ENCODE measurements at places on chromosomes 13 and 19.

GRCh38 chr13:32022311-32022710, 9.3 kb upstream of the FRY start:
- DNase-seq, result peak; percentile 61

GRCh38 chr19:55014714-55015113, 23.4 kb downstream of the GP6 start:
- no peak for DNase-seq

- DNase-seq, result peak; percentile 56
These were observed 14.7 kb upstream of the GRAMD1A start for GRCh38 chr19:34985249-34986022.

DNA sequence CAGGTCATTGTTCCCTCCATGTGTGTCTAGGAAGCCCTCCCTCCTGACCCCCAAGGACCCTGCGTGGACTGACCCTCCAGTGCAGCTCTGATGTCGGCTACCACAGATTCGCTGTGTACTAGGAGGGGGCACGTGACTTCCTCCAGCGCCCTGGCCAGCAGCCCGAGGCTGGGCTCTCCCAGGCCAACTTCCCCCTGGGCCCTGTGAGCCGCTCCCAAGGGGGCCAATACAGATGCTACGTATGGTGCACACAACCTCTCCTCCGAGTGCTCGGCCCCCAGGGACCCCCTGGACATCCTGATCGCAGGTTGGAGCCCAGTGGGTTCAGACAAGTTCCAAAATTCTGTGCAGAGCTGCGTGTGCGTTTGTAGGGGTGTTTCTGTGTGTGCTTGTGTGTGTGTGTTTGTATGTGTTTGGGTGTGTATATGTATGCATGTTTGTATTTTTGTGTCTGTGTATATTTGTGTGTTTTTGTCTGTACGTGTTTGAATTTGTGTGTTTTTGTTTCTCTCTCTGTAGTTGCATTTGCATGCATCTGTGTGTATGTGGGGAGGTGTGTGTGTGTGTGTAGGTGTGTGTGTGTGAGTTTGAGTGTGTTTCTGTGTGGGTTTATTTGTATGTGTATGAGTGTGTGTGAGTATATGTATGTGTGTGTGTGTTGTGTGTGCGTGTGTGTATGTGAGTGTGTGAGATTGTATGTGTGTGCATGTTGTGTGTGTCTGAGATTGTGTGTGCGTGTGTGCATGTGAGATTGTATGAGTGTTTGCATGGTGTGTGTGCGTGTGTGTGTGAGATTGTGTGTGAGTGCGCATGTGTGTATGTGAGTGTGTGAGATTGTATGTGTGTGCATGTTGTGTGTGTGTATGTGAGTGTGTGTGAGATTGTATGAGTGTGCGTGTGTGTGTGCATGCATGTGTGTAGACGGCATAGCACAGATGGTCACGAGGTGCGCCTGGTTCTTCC, 21.4 kb upstream of the LILRA2 start:
- DNase-seq, result peak; percentile 31

DNA sequence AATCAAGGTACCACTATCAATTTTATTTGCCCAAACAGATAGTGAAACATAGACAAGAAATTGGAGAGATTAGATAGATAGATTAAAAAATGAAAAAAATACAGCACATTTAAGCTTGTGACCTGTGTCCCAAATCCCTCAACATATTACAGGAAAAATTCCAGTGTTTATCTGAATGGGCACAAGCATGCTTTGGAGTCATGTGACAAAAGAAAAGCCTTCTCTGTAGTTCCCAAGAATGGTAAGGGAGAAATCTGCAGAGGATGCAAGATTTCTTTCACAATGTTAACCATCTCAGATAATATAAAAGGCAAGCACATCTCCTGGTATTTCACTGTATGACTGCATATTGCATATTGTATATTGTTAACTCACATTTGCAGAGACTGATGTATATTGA, 168.0 kb downstream of the PCDH9 start:
- no peak for DNase-seq

DNA sequence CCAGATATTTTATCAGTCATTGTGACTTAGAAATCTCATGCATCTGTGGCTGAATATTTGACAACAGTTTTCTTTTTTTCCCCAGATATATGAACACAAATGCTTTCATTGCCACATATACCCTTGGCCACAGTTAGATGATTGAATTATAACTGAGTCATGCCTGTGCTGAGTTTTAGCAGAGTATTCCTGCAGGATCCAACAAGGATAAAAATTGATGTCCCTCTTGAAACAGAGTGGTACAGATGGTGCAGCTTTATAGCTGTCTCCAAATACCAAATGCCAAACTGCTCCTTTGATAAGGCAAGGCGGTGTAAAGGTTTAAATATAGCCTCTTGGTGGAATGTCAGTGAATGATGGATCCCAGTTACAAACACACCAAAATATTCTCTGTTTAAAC, 428.5 kb downstream of the GPC6 start:
- DNase-seq, result no peak

Measured in inflammatory macrophage treated with lipopolysaccharide for 4 hours (primary cell).